ENCODE measurements at places on chromosomes 6 and 20.

DNA sequence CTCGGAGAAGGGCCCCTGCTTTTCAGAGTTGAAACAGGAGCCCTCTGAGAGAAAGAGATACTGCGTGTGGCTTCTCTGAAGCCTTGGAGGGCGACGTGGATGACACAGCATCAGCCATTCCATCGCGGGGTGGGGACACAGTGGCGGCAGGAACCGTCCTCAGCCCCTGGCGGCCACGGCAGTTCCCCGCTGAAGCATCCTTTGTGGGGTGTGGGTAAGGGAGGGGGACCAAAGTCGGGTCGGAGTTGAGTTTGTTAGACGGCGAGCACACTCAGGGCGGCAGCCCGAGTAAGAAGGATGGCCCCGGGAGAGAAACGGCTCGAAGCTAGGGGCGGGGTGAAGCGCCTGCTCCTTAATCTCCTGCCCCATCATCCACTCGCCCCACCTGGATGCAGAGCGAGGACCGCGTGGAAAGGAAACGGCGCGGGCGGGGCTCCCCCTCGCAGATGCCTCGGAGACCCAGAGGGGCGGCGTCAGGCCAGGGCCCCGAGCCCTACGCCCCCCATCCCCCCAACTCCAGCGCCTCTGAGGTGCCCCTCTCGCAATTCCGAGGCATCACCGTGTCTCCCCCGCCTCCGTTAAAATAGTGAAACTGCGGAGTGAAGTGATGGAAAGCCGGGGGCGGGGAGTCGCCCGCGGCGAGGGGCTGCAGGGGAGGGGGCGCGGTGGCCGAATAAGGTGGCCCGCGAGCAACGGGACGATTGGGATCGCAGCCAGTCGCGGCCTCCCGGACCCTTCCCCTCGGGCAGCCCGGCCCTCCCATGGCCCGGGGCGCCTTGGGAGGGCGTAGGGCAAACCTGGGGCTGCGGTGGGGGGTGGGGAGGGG is 796 bp upstream of the RREB1 start:
- DNase-seq: no peak

DNA sequence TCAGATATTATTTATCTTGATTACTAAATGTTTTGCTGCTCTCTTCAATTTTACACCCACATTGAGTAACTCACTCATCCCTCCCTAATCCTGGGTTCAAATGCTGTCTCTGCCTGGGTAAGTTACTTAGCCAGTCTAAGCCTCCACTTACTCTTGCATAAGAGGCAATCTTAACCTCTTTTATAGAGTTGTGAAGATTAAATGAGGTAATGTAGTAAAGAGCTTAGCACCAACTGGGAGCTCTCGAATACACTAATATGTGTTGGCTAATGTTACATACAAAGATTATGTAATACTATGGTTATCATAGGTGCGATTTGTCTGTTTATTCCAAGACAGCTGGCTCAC is 134.4 kb upstream of the STMND1 start:
- no peak for DNase-seq

GRCh38 chr6:75428204-75428603 is 65.4 kb downstream of the FILIP1 start:
- DNase-seq: no peak

- DNase-seq: no peak
Observed at GRCh38 chr20:57384486-57384885, 6.7 kb upstream of the RBM38 start.

All from AG09309 (cell line).